ENCODE measurements at places on chromosomes 6 and 20. TPM values are rescaled to one million over a fixed set of nuclear protein-coding genes. Genes with fewer than 3 reads are reported as not detected.

DNA sequence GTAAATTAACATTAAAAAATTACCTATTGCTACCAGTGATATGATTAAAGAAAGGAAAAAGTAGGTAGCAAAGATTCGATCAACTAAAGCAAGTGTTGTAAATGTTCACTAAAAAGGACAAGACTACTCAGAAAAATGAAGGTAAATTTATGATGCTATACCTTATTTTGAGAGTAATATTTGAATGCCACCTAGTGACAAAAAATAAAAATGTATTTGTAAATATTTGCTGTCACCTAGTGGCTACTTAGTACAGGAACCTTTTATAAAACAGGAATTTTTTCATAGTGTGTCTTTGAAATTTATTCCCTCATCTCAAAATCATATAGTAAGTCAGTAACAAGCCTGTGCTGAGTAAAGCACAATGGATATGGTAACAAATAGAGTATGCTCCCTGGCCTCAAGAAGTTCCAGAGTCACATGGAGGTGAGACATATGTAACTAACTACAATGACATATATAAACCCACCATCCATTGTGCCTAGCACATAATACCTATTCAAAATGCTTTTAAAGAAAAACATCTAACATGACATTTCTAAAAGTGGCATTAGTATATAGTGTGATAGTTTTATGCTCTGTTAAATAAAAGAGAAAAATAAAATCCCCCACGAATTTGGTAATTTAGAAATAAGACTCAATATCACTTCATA is 193.1 kb upstream of the SIM1 start:
- no peaks in the 10 kb centered on the region for H3K27me3 ChIP-seq
- H3K27ac ChIP-seq, result no peak overlapping the region
- no peak overlapping the region for H3K4me3 ChIP-seq
- no peaks in the 10 kb centered on the region for H3K4me1 ChIP-seq
- H3K36me3 ChIP-seq, result peaks cover 5% of the 10 kb centered on the region

DNA sequence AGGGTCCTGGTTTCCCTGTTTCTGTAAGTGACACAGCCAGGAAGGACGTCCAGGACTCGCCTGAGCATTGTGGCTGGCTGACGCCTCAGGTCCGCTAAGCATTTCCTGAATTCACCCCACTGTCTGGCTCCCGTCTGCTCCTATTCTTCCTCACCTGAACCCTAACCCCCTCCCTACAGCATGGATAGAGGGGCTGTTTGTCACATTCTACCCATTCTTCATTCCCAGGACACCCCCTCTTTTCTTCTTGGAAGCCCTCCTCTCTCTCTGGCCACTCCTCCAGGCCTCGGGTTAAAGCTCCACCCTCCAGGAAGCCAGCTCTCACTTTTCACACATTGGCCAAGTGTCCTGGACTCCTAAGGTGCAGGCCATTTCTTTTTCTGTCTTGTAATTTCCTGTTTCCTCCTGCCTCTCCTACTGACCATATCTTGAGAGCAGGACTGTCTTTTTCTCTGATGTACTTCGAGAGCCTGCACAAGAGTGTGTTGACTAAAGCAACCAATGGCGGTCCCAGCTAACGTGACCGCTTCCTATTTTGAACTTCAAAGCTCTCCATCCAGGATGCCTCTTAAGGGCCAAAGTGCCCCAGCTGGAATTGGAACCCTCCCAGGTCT is 24.2 kb upstream of the MYMX start:
- H3K27me3 ChIP-seq, result peaks cover 1% of the 10 kb centered on the region
- no peak overlapping the region for H3K27ac ChIP-seq
- DNase-seq, result no peak
- no peak overlapping the region for H3K4me3 ChIP-seq
- peaks cover 4% of the 10 kb centered on the region for H3K4me1 ChIP-seq

- peaks cover 12% of the 10 kb centered on the region for H3K4me1 ChIP-seq
- peaks cover 12% of the 10 kb centered on the region for H3K27me3 ChIP-seq
- no peaks in the 10 kb centered on the region for H3K36me3 ChIP-seq
- H3K27ac ChIP-seq, result no peak overlapping the region
These were observed 40.5 kb downstream of the SNAI1 start for GRCh38 chr20:50023116-50023805.

Gene TTI1
- 21.7 TPM for total RNA-seq

Gene GFRAL
- total RNA-seq, result not detected

Gene TMX4
- 73.6 TPM for total RNA-seq

Gene SLC17A1
- not detected for total RNA-seq

Gene OTOR
- total RNA-seq, result not detected
